ENCODE measurements at places on chromosomes 12 and 14.
A peak's percentile ranks its signal among the peaks of the same experiment; 100 is the strongest.

DNA sequence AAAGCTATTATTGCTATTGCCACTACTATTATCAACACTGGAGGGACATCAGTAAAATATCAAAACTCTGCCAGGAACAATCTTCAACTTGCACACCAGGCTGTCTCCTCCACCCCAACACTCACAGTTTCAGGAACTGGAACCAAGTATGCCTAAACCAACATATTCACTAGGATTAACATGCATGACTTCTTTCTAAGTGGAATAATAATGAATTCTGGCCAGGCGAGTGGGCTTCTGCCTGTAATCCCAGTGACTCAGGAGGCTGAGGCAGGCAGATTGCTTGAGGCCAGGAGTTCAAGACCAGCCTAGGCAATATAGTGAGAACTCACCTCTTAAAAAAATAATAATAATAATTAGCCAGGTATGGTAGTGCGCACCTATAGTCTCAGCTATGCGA, 58.1 kb downstream of the TBX5 start:
- peaks cover 26% of the 10 kb centered on the region for H3K27me3 ChIP-seq
- H3K4me3 ChIP-seq: no peak overlapping the region
- no peaks in the 10 kb centered on the region for H3K4me1 ChIP-seq
- H3K36me3 ChIP-seq: no peaks in the 10 kb centered on the region
- DNase-seq: no peak

- no peak for DNase-seq
- no peak overlapping the region for H3K27ac ChIP-seq
- H3K4me1 ChIP-seq: peaks cover 4% of the 10 kb centered on the region
- no peaks in the 10 kb centered on the region for H3K27me3 ChIP-seq
- no peaks in the 10 kb centered on the region for H3K36me3 ChIP-seq
Observed at GRCh38 chr14:23177181-23177580, 6.3 kb downstream of the SLC7A8 start.

DNA sequence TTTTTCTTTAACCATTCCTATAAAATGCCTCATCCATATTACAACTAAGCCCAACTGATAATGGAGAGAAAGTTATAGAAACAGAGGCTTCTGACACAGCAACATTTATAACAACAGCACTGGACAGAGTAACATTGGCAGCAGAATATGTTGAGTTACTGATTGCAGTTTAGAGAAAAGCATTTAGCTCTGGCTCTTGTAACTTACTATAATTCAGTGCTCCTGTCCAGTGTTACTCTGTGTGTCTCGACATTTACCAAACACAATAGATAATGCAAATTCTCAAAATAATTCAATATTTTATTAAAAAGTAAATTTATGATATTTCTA, 356.1 kb downstream of the CEP128 start:
- no peak overlapping the region for H3K4me3 ChIP-seq
- peaks cover 9% of the 10 kb centered on the region for H3K4me1 ChIP-seq
- no peak overlapping the region for H3K27ac ChIP-seq
- no peak for DNase-seq
- H3K27me3 ChIP-seq: no peaks in the 10 kb centered on the region

DNA sequence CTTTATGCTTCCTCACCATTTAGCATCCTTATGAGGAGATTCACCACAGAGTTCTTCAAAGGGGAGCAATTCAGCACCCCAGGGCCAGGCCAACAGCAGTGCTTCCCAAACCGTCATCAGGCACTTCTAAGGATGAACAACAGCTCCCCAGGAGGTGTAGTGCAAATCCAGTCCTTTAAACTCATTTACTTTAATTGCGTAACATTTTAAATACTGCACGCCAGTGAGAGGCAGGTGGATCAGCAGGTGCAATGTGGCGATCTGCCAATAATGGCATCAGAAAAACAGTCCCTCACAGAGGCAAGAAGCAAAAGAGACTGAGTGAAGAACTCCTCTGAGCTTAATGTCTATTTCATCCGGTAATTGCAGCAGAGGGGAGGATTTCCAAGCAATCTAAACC, 770.9 kb upstream of the FOXG1 start:
- H3K27me3 ChIP-seq: no peaks in the 10 kb centered on the region
- no peak for DNase-seq
- no peak overlapping the region for H3K4me3 ChIP-seq
- H3K27ac ChIP-seq: no peak overlapping the region
- no peaks in the 10 kb centered on the region for H3K36me3 ChIP-seq

DNA sequence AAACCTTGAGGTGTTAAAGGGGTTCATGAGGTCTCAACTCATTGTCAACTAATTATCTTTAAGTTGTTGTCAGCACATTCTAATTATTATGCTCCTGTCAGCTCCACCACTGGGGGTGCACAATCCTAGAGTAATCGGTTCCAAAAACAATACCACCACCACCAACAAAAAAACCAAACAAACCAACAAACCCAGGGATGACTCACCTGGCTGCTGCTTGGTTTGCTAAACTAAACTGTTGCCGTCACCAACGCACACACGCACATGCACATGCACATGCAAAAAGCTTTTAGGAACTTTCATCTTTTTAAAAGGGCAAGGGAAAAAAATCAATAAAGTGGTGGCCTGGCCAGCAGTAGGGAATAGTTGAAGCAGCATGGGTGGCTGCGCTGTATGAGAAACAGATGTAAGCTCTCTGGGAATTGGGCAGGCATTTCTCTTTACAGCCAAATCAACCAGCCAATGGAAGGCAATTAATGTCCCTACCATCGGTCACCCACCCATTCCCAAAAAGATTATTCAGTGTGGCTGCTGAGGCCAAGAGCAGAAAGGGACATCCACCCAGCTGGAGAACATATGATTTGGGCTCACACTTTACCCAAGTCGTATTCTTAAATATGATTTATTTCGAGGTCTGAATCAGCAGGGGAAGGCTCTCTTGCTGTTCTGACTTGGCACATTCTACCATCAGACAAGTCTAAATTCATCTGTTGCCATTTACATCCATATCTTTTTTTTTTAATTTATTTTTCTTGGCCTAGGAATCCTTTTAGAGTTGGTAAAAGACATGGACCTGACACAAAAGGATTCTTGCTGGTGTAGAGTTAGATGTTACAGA, 20.0 kb downstream of the TMEM30B start:
- H3K27me3 ChIP-seq: no peaks in the 10 kb centered on the region
- peak; percentile 65 for DNase-seq
- no peaks in the 10 kb centered on the region for H3K36me3 ChIP-seq
- no peak overlapping the region for H3K4me3 ChIP-seq

GRCh38 chr14:74904635-74905503, 18.2 kb downstream of the RPS6KL1 start:
- no peak overlapping the region for H3K27ac ChIP-seq
- no peaks in the 10 kb centered on the region for H3K27me3 ChIP-seq
- H3K4me3 ChIP-seq: no peak overlapping the region
- H3K4me1 ChIP-seq: 0 out of 2 replicates have a peak, but pooled peaks cover 2% of the 10 kb centered on the region
- H3K36me3 ChIP-seq: peaks cover 30% of the 10 kb centered on the region
- no peak for DNase-seq

- no peaks in the 10 kb centered on the region for H3K4me1 ChIP-seq
- no peaks in the 10 kb centered on the region for H3K27me3 ChIP-seq
- no peak for DNase-seq
- no peak overlapping the region for H3K4me3 ChIP-seq
- peaks cover 27% of the 10 kb centered on the region for H3K36me3 ChIP-seq
- H3K27ac ChIP-seq: no peak overlapping the region
Observed at GRCh38 chr12:98669751-98670150, 24.7 kb downstream of the APAF1 start.

- no peaks in the 10 kb centered on the region for H3K27me3 ChIP-seq
- no peak overlapping the region for H3K4me3 ChIP-seq
- H3K4me1 ChIP-seq: peaks cover 7% of the 10 kb centered on the region
- no peak for DNase-seq
Observed at GRCh38 chr12:52004042-52004648, 2.6 kb upstream of the TAMALIN start.

DNA sequence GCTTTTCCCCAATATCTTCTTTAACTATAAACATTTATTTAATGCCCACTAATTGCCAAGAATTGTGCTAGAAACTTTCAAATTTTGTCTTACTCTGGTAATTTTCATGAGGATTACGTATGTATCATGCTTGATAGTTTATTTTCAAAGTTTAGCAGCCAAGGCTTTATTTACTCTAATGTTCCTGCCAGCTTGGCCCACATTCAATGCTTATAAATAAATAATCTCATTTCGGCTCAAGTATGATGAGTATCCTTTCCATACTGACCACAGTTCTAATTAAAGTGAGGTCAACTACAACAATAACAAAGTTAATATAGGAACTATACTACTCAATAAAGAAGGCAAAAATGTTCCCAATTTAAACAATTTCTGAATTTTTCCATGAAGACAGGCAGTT, 259.2 kb downstream of the MED13L start:
- no peaks in the 10 kb centered on the region for H3K27me3 ChIP-seq
- peaks cover 44% of the 10 kb centered on the region for H3K36me3 ChIP-seq
- H3K27ac ChIP-seq: no peak overlapping the region
- H3K4me1 ChIP-seq: no peaks in the 10 kb centered on the region

DNA sequence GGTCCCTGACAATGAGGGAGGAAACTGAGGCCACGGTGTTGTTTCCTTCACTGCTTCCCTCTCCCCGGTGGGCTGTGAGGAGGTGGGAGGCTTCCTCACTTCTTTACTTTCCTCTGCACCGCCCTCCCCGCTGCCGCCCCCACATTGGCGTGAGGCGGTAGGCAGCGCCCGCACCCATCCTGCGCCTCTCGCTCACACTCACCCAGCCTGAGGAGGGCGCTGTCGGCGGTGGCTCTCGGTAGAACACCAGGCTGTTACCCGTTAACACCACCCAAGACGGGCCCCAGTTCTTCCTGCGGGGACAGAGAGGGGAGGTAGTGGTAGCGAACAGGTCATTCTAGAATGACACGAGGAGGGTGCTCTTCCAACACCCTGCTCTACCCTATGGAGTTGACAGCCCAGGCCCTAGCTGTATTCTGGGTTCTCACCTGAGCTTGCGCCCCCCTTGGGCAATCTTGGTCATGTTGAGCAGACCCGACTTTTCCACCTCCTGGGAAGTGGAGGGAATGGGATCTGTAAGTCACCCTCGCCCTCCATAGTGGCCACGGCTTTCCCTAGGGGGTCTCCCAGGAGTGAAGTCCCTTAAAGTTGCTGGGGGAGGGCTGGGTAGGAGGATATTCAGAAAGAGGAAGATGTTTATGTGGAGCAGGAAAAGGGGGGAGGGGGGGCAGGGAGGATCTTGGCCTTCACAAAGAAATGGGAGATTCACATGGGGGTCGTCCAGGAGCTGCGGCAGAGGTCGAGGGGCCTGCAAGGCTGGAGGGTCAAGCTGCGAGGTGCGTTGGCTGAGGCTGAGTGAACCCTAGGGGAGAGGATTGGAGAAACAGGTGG, 3.3 kb downstream of the ARHGAP9 start:
- no peak overlapping the region for H3K27ac ChIP-seq
- no peak overlapping the region for H3K4me3 ChIP-seq
- H3K36me3 ChIP-seq: no peaks in the 10 kb centered on the region
- H3K27me3 ChIP-seq: peaks cover 24% of the 10 kb centered on the region
- DNase-seq: no peak
- peaks cover 16% of the 10 kb centered on the region for H3K4me1 ChIP-seq

DNA sequence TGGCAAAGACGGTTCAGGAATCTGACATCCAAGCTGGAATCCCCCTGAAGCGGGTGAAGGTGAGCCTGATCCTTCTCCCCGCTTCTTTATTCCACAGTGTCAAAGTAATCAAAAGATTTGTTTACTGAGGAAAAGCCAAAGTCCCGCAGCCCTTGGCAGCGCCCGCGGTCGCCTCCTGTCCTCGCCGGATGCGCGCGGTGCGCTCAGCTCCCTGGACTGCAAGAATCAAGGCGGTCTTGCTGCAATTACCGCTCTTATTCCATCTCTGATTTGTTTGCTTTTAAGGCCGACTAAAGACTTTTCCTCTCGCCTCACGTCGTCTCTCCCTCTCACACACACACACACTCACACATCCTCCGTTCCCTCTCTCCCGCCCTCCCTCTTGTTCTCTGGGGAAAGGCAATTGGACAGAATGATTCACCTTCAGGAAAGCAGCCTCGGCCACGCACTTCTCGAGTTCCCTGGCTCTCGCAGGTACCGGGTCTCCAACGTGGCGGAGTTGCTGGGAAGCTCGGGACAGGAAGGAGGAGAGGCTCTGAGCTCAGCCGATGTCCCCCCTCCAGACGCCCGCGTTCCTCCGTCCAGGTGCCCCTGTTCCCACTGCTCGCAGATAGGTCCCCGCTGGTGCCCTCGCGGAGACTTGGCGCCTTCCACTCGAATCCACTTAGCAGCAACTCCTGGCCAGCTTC, 68.6 kb upstream of the USP15 start:
- no peaks in the 10 kb centered on the region for H3K4me1 ChIP-seq
- DNase-seq: no peak
- no peak overlapping the region for H3K4me3 ChIP-seq
- no peak overlapping the region for H3K27ac ChIP-seq
- H3K27me3 ChIP-seq: no peaks in the 10 kb centered on the region
- no peaks in the 10 kb centered on the region for H3K36me3 ChIP-seq

GRCh38 chr12:8687846-8688601, 9.8 kb upstream of the RIMKLB start:
- no peak overlapping the region for H3K27ac ChIP-seq
- peak; percentile 27 for DNase-seq
- no peak overlapping the region for H3K4me3 ChIP-seq
- peaks cover 4% of the 10 kb centered on the region for H3K4me1 ChIP-seq
- 0 out of 2 replicates have a peak, but pooled peaks cover 12% of the 10 kb centered on the region for H3K27me3 ChIP-seq

- H3K36me3 ChIP-seq: no peaks in the 10 kb centered on the region
- H3K27ac ChIP-seq: no peak overlapping the region
- H3K4me1 ChIP-seq: no peaks in the 10 kb centered on the region
Observed at GRCh38 chr14:101225157-101226152, 321.9 kb upstream of the RTL1 start.

- peaks cover 10% of the 10 kb centered on the region for H3K4me1 ChIP-seq
- no peak overlapping the region for H3K4me3 ChIP-seq
- H3K27ac ChIP-seq: no peak overlapping the region
- no peak for DNase-seq
Observed at GRCh38 chr12:122028165-122028904, 6.7 kb downstream of the BCL7A start.

DNA sequence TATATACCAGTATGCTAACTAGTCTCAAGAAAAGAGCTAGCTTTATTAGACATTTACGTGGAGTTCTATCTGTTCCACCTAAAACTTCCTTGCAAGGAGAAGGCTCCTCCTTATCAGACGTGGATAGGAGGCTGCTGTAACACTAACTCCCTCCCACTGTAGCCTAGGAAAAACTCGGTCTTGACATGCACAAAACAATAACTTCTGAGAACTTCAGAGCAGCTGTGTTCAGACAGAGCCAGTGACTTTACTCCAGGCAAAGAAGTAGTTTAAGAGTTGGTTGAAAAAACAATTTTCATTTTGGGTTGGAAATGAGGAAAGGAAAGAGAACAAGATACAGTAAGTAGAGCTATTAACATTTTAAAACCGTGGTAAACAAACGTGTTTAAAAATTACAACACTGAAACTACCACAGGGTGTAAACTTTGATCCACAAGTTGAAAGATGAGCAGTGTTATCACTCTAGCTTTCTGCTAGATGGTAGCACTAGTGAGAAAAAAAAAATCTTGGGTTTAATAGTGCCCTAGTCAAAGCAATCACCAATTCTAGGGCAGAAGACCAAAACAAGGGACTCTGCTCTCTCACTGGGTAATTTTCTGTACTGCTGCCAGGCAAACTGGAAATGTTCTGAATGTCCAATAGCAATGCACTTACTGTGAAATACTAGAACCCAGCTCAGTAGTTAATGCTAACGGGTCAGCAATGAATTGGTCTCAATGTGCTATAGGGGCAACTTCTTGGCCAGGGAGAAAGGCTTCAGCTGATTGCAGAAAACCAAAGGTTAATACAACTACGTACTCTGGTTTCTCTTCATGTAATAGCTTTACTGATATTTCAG, 2.4 kb downstream of the ATF7 start:
- no peak for DNase-seq
- no peaks in the 10 kb centered on the region for H3K36me3 ChIP-seq
- H3K4me3 ChIP-seq: no peak overlapping the region
- no peaks in the 10 kb centered on the region for H3K27me3 ChIP-seq

GRCh38 chr12:1044199-1044598, 53.2 kb downstream of the ERC1 start:
- peaks cover 23% of the 10 kb centered on the region for H3K4me1 ChIP-seq
- DNase-seq: no peak
- H3K4me3 ChIP-seq: no peak overlapping the region
- H3K27ac ChIP-seq: peak overlapping the region; percentile 48
- no peaks in the 10 kb centered on the region for H3K36me3 ChIP-seq

Data from HCT116 (cell line).